ENCODE measurements at places on chromosomes 7 and 10. TPM values are rescaled to one million over a fixed set of nuclear protein-coding genes. Genes with fewer than 3 reads are reported as not detected.
A peak's percentile ranks its signal among the peaks of the same experiment; 100 is the strongest.

SMO gene
- 61.4 TPM for total RNA-seq

UROS gene
- total RNA-seq = 48.7 TPM

NKX2-3 gene
- not detected for total RNA-seq

OR2A5 gene
- not detected for total RNA-seq

ERVW-1 gene
- total RNA-seq = not detected

GALNT11 gene
- 26.8 TPM for total RNA-seq

ADAM22 gene
- 12.4 TPM for total RNA-seq

TRIP6 gene
- 130 TPM for total RNA-seq

KDM7A gene
- 11.4 TPM for total RNA-seq

PDIA4 gene
- total RNA-seq = 341 TPM

- H3K27me3 ChIP-seq = no peaks in the 10 kb centered on the region
- no peak for DNase-seq
- peaks cover 10% of the 10 kb centered on the region for H3K4me1 ChIP-seq
- no peak overlapping the region for H3K27ac ChIP-seq
- H3K36me3 ChIP-seq = no peaks in the 10 kb centered on the region
- no peak overlapping the region for H3K4me3 ChIP-seq
These were observed 23.6 kb upstream of the HIBADH start for GRCh38 chr7:27686315-27686714.

DNA sequence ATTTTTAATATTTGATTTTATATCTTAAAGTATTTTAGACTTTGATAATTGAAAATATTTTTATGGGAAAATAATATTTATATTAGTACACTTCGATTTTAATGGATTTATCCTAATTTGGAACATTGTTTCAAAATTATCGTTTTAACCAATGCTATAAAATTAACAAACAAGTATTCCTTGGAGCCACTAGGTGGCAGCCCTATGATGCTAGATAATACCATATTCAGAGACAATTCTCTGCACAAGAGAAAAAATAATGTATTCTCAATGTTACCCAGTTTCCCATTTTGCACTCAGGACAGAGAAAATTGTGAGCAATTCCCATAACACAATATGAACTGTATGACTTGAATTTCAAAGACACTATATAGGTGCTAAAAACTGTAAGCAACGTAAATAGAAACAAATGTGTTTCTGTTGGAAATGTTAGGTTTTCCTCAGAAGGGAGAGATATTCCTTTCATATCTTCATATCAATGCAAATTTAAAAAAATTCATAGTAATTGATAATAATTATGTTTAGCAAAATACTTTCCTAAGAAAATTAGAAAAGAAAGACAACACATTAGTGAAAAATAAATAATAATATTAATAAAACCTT is 237.8 kb downstream of the SEMA3E start:
- peaks cover 34% of the 10 kb centered on the region for H3K4me1 ChIP-seq
- H3K36me3 ChIP-seq = no peaks in the 10 kb centered on the region

- no peaks in the 10 kb centered on the region for H3K27me3 ChIP-seq
- H3K36me3 ChIP-seq = peaks cover 4% of the 10 kb centered on the region
- H3K27ac ChIP-seq = no peak overlapping the region
- H3K4me1 ChIP-seq = peaks cover 28% of the 10 kb centered on the region
These were observed 53.9 kb upstream of the PLPP4 start for GRCh38 chr10:120403109-120403508.

- peaks cover 7% of the 10 kb centered on the region for H3K27me3 ChIP-seq
- no peak overlapping the region for H3K4me3 ChIP-seq
- H3K27ac ChIP-seq = no peak overlapping the region
- H3K36me3 ChIP-seq = no peaks in the 10 kb centered on the region
- H3K4me1 ChIP-seq = no peaks in the 10 kb centered on the region
- DNase-seq = no peak
These were observed 144.6 kb downstream of the DNAJB6 start for GRCh38 chr7:157481389-157481788.

DNA sequence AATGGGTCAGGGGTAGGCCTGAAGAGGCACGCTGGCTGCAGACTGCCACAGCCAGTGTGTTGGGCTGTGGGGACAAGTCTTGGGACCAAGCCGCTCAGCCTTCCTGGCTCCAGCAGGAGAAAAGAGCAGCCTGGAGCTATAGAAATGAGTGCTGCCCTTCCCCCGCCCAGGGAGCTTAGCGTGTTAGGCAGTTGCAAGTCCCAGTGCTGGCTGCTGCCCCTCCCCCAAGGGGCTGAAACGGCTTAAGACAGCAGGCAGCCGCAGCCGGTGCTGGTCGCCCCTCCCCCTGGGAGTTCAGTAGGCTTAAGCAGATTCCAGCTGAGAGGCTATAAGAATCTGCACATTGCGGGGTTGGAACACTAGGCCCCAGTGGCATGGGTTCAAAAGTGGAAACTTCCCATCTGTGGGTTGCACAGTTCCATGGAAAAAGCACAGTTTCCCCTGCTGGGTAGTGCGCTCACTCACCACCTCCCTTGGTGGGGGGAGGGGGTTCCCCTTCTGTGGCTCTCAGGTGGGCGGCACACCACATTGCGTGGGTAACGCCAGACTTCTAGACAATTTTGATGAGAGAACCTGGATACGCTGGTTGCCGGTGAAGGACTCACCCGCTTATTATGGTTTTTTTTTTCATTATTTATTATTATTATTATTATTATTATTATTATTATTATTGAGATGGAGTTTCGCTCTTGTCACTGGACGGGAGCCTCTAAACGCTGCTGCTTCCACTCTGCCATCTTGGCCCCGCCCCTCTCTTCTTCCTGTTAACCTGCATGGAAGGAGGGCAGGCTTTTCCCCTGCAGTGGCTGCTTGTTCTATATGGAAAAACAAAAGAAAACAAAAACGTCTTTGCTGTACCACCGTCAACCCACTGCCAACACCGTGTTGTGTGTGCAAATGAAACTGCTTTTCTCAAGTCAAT is 151.1 kb downstream of the CXCL12 start:
- H3K4me3 ChIP-seq = peak overlapping the region; percentile 53
- peaks cover 33% of the 10 kb centered on the region for H3K4me1 ChIP-seq
- peaks cover 31% of the 10 kb centered on the region for H3K27me3 ChIP-seq

DNA sequence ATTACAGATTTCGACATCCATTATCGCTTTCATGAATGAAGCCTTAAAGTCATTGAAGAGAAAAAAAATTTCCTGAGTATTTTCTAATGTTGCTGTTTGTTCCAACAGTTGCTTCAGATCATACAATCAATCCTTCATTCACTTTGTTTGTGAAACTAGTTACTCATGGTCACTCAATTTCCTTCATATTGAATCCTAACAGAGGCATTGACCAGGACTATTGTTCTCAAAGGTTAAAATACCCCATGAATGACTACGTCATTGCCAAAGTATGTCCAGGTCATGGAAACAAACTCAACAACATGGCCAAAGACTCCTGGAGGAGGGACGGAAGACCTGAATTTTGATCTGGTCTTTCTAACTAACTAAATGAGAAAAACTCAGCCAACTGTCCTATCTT is 54.0 kb upstream of the ABCB5 start:
- no peaks in the 10 kb centered on the region for H3K27me3 ChIP-seq
- no peak overlapping the region for H3K4me3 ChIP-seq
- H3K27ac ChIP-seq = no peak overlapping the region
- H3K4me1 ChIP-seq = peaks cover 14% of the 10 kb centered on the region
- H3K36me3 ChIP-seq = no peaks in the 10 kb centered on the region

GRCh38 chr7:85184599-85185423 is 2.0 kb downstream of the SEMA3D start:
- peaks cover 46% of the 10 kb centered on the region for H3K27me3 ChIP-seq
- peak overlapping the region; percentile 87 for H3K4me3 ChIP-seq
- H3K36me3 ChIP-seq = peaks cover 10% of the 10 kb centered on the region

GRCh38 chr7:94612661-94613060 is 43.3 kb downstream of the SGCE start:
- no peaks in the 10 kb centered on the region for H3K4me1 ChIP-seq
- DNase-seq = no peak
- no peak overlapping the region for H3K4me3 ChIP-seq

GRCh38 chr7:18425227-18425626 is 70.3 kb upstream of the HDAC9 start:
- no peak overlapping the region for H3K4me3 ChIP-seq
- H3K4me1 ChIP-seq = peaks cover 35% of the 10 kb centered on the region
- H3K36me3 ChIP-seq = no peaks in the 10 kb centered on the region
- no peak for DNase-seq
- no peak overlapping the region for H3K27ac ChIP-seq

GRCh38 chr10:114245121-114245791 is 6.2 kb downstream of the VWA2 start:
- peaks cover 11% of the 10 kb centered on the region for H3K27me3 ChIP-seq
- H3K27ac ChIP-seq = no peak overlapping the region
- peaks cover 20% of the 10 kb centered on the region for H3K4me1 ChIP-seq
- H3K36me3 ChIP-seq = no peaks in the 10 kb centered on the region
- DNase-seq = no peak
- no peak overlapping the region for H3K4me3 ChIP-seq

DNA sequence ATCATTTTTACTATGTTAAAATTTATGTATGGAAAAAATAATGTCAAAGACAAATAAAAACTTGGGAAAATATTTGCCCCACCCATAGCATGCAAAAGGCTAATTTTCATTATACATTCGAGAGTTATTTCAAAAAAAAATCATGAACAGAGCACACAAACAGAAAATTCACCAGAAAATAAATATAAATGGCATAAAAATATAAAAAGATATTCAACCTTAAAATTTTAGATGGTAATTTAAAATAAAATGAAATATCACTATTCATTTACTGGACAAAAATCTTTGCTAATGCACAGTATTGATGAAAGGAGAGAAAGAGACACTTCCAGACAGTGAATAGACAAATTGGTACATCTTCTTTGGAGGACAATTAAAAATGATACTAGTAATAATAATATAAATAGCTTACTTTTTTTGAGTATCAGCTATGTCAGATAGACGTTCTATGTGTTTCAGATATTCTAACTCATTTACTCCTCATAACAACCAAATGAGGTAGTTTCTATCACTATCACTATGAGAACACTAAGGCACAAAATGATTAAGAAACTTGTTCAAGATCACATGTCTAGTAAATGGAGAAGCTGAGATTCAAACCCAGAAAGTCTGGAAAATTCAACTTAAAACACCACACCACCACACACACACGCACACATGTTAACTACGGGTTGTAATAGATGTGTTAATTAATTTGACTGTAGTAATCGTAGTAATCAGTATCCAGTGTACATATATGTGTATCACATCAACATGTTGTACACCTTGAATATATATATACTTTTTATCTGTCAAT is 63.0 kb downstream of the CCDC71L start:
- H3K4me1 ChIP-seq = peaks cover 8% of the 10 kb centered on the region
- no peak overlapping the region for H3K4me3 ChIP-seq
- H3K27ac ChIP-seq = no peak overlapping the region
- no peak for DNase-seq
- H3K36me3 ChIP-seq = no peaks in the 10 kb centered on the region

DNA sequence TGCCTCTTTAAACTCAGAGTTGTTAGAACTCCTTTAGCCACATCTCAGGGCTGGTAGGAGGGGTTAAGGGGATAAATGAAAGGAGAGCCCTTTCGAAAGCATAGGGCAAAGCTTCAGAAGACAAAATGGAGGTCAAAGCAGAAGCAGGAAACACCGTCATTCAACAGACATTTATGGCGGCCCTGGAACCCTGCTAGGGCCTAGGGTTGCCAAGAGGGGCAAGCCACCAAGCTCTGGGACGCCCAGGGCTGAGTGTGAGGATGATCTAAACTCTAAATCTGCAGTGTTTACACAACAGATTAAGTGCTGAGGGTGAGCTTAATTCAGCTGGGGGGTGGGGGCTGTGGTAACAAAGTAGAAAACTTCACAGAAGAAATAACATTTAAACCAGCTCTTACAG is 79.0 kb upstream of the NFE2L3 start:
- H3K27ac ChIP-seq = peak overlapping the region; percentile 80
- no peak for DNase-seq
- no peaks in the 10 kb centered on the region for H3K36me3 ChIP-seq

- H3K27ac ChIP-seq = no peak overlapping the region
- DNase-seq = no peak
- no peak overlapping the region for H3K4me3 ChIP-seq
- H3K4me1 ChIP-seq = peaks cover 12% of the 10 kb centered on the region
- no peaks in the 10 kb centered on the region for H3K27me3 ChIP-seq
These were observed 38.2 kb upstream of the MBL2 start for GRCh38 chr10:52810761-52811160.

GRCh38 chr10:108424656-108425055 is 1260.2 kb upstream of the SORCS1 start:
- no peak overlapping the region for H3K27ac ChIP-seq
- H3K4me1 ChIP-seq = no peaks in the 10 kb centered on the region
- H3K36me3 ChIP-seq = no peaks in the 10 kb centered on the region
- no peaks in the 10 kb centered on the region for H3K27me3 ChIP-seq
- H3K4me3 ChIP-seq = no peak overlapping the region

DNA sequence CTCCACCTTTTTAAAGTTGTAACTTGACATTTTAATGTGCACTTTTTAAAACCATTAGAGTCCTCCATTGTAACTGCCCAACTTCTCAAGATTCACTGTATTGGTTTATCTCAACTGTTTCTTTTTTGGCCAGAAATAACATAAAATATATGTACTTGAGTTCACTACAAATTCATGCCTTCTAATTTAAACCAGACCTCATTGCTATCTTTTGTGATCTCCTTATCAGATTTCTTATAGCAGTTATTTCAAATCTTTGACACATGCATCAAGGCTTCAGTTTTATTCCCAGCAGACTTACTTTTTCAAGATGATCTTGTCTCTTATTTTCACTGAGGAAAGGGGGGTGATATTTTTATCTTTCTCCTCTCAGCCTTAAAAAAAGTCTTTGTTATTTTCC is 154.3 kb downstream of the PHF14 start:
- peak overlapping the region; percentile 6 for H3K4me3 ChIP-seq
- no peaks in the 10 kb centered on the region for H3K36me3 ChIP-seq
- H3K27me3 ChIP-seq = no peaks in the 10 kb centered on the region
- H3K27ac ChIP-seq = peak overlapping the region; percentile 68
- DNase-seq = no peak

- H3K27ac ChIP-seq = no peak overlapping the region
- peaks cover 13% of the 10 kb centered on the region for H3K4me1 ChIP-seq
- H3K36me3 ChIP-seq = no peaks in the 10 kb centered on the region
- H3K4me3 ChIP-seq = no peak overlapping the region
- H3K27me3 ChIP-seq = no peaks in the 10 kb centered on the region
- DNase-seq = no peak
These were observed 4.2 kb upstream of the OPN4 start for GRCh38 chr10:86650151-86650550.

GRCh38 chr7:76225379-76225778 is 23.7 kb downstream of the SRRM3 start:
- H3K4me1 ChIP-seq = peaks cover 40% of the 10 kb centered on the region
- no peak overlapping the region for H3K27ac ChIP-seq
- H3K36me3 ChIP-seq = no peaks in the 10 kb centered on the region
- H3K4me3 ChIP-seq = no peak overlapping the region

- no peak overlapping the region for H3K4me3 ChIP-seq
- peak overlapping the region; percentile 75 for H3K27ac ChIP-seq
- H3K4me1 ChIP-seq = peaks cover 69% of the 10 kb centered on the region
- no peak for DNase-seq
These were observed 213.8 kb downstream of the MLLT10 start for GRCh38 chr10:21747809-21748208.

- H3K27ac ChIP-seq = peak overlapping the region; percentile 88
- peak overlapping the region; percentile 91 for H3K4me3 ChIP-seq
- peaks cover 20% of the 10 kb centered on the region for H3K4me1 ChIP-seq
- H3K27me3 ChIP-seq = peaks cover 62% of the 10 kb centered on the region
- DNase-seq = no peak
- no peaks in the 10 kb centered on the region for H3K36me3 ChIP-seq
These were observed 677 bp downstream of the SKAP2 start for GRCh38 chr7:26863518-26864308.

- no peak for DNase-seq
- H3K27ac ChIP-seq = no peak overlapping the region
- H3K36me3 ChIP-seq = peaks cover 4% of the 10 kb centered on the region
- H3K4me3 ChIP-seq = no peak overlapping the region
- no peaks in the 10 kb centered on the region for H3K4me1 ChIP-seq
These were observed 181.2 kb downstream of the BBS9 start for GRCh38 chr7:33310546-33310945.

GRCh38 chr10:79940431-79940830 is 8.5 kb downstream of the SFTPD start:
- H3K27ac ChIP-seq = no peak overlapping the region
- no peak for DNase-seq
- H3K36me3 ChIP-seq = no peaks in the 10 kb centered on the region
